ENCODE measurements at places on chromosomes 4 and X.
A peak's percentile ranks its signal among the peaks of the same experiment; 100 is the strongest.

- peak; percentile 11 for DNase-seq
These were observed 30.8 kb upstream of the AFAP1 start for GRCh38 chr4:7970361-7970946.

DNA sequence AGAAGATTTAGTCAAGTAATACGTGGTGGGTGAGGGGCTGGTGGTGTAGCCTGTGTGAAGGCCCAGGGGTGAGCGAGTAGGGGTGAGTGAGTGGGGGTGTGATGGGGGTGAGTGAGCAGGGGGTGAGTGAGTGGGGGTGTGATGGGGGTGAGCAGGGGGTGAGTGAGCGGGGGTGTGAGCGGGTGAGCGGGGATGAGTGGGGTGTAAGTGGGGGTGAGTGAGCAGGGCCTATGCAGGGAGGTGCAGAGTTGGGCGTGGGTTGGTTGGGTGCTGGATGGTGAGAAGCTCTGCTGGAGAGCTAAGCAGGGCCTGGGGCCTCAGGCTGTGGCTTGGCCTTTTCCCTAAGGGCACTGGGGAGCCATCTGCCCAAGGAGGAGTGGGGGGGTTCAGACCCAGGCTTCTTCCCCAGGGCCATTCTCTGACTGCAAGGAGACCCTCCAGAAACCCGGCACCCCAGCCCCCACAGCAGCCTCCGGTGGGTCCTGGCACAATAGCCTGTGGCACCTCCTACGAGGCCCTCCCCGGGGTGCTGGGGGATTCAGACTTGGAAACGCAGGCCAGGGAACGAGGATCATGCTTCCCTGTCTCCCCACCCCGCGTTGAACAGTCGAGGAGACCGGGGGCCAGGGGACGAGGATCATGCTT lies 30.4 kb downstream of the SH3TC1 start:
- no peak for DNase-seq

DNA sequence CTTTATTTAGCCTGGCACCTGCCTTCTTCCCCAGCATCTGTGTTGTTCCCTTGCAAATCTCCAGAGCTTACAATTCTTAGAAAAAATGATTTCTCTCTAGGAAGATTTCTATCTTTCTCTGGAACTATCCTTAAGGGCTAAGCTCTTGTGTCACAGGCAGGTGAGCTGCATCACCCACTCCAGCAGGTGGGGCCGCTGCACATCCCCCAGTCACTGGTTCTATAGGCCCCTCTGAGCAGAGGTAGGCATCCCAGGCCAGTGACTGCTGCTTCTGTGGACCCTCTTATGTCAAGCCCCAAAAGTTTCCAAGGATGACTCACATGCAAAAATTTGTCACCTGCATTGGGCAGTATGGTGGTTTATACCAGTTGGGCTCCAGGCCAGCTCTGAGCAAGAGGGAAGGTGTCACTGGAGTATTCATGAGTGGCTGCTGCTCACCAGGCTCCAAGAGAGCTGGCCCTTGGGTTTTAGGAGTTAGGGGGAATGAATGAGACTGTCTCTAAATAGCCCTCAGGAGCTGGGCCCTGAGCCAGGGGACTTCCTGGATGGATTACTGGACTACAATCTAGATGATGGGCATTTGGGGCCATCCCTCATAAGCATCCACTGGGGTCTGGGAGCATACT lies 208.1 kb upstream of the EOLA2 start:
- DNase-seq, result no peak

GRCh38 chr4:25844961-25845712 lies 17.7 kb downstream of the SEL1L3 start:
- DNase-seq, result no peak

GRCh38 chr4:60042941-60043340 lies 1157.2 kb upstream of the ADGRL3 start:
- no peak for DNase-seq

DNA sequence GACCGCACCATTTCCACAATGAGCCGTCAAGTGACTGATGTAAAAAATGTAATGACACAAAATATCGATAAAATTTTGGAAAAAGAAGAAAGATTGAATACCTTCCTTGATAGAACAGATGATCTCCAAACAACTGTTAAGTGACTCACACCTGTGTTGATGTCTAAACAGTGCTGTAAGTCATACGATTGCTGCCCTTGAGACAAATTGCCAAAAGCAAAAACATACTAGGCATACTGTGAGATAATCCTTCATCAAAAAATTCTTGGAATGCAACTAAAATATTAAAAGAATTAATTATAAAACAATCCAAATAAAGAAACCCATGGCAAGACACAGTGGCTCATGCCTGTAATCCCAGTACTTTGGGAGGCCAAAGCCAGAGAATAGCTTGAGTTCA lies 53.4 kb downstream of the HNRNPD start:
- DNase-seq, result no peak

- DNase-seq, result no peak
These were observed 24.2 kb downstream of the PCDH7 start for GRCh38 chr4:30744386-30744785.
